ENCODE measurements at places on chromosomes 1 and 21.

DNA sequence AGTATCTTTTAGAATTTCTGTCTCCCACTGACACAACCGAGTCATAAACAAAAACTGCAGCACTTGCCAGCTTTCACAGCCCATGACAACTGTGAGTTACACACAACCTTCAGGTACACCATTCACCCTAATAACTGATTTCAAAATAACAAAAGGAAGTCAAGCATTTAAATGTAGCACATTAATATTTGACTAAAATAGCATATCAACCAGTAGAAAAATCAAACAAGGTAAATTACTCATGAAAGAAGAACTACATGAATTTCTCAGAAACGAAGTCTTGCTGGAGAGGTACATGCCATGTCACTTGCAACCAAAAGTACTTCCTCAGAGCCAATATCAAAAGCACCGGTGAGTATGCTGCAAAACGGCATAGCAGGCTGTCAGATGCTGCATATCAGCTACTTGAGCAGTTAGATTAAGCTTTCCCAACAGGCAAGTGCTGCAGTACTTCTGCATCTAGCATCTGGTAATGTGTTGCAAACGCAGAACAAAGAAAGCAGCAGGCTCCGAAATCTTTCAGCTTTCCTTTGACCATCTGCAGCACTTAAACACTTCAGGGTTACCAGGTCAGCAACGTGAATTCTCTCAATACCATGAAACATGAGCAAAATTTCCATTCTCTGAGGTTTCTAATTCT lies 223.2 kb downstream of the SMYD3 start:
- DNase-seq, result no peak

GRCh38 chr1:145944532-145944931 lies 13.3 kb downstream of the LIX1L start:
- no peak for DNase-seq

GRCh38 chr1:223248770-223249140 lies 105.7 kb upstream of the TLR5 start:
- DNase-seq, result no peak

GRCh38 chr1:212432272-212432660 lies 454 bp upstream of the NENF start:
- DNase-seq, result no peak
